ENCODE measurements at places on chromosomes 4 and X.

- DNase-seq, result no peak
Observed at GRCh38 chr4:113300471-113300928, 251.0 kb downstream of the ANK2 start.

GRCh38 chrX:19627533-19627932, 112.2 kb upstream of the MAP3K15 start:
- no peak for DNase-seq

DNA sequence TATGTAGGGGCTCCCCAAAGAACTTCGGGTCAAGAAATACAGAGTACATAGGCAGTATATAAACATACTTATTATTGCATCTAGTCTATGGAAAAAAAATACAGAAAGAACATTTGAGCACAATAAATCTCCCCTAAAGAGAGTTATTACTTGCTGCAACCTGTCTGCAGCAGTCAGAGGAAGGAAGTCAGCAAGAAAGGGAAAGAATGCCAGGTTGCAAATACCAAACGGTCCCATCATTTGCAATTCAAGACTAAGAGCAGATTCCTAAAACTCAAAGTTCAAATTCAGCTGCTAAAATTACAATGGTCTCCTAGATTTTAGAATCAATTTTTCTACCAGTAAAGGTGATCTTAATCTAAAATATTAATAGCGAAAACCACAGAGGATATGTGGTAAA, 236.2 kb upstream of the NUDT6 start:
- DNase-seq, result no peak

DNA sequence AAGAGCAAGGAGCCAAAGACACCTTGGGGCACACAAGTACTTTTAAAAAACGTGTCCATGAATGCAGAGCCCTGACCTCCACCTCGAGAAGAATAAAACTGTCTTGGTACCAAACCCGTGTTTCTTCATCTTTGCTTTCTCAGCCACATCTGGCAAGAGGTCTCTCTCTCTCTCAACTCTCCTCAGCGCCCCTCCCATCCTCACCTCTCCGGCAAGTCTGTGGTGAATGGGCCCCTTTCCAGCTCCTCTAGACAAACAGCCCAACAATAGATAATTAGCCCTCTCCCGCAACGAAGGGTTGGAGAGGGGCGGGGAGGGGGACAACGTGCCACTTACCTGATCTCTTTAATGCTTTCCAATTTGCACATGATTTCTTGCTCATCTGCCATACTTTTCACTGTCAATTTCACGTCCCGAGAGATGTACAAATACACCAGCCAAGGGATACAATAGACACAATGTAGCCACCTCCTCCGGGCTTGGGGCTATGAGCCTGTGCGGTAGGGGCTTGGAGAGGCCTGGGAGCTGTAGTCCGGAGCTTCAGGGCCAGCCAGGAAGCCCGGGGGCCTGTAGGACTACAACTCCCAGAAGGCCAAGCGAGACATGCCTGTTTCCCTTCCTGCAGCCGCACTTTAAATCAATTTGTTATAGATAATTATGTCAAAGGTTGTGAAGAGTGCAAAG, at the start of gene ZC4H2:
Gene ZC4H2, minus strand, starts transcription at position 462 of the 684 bp plus-strand sequence. Its CDS starts 73 bp downstream, at position 389.
- peak; percentile 59 for DNase-seq

GRCh38 chrX:137194164-137194563, 160.4 kb upstream of the GPR101 start:
- DNase-seq, result peak; percentile 10

GRCh38 chr4:132003593-132003992, 1145.5 kb upstream of the PCDH10 start:
- DNase-seq, result no peak

DNA sequence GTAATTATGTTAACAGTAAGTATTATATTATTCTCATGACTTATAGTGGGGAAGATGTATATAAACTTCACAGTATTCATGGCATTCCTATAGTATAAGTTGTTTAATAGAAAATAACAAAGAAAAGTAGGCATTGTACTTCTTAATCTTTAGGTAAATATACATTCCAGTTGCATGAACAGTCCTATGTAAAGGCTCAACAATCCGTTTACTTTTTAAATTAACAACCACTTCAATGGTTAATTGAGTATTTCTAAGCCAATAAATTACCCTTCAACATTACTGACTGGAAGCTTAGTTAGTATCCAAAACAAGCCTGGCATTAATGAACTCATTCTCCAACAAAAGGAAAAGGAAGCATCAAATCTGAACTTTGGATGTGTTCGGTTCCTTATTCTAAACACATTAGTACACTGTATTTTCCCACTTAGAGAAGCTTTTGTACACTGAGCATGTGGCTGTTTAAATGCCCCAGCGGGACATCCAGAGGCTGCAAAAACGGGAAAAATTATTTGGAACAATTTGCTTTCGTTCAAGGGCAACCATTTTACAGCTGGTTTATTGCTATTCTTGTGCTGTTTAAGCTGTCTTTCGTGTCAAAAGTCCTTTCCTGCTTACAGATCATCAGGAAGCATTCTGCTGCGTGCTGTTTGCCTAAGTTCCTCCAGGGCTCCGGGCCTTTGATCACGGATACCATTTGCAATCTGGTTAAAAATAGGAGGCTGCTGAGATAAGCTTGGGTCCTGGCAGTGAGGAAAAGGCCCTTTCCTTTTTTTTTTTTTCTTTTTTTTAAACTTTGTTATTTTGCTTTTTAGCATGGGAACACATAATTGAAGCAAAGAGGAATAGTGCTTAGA, 460.3 kb downstream of the SPRY1 start:
- DNase-seq, result no peak

- DNase-seq, result no peak
Observed at GRCh38 chr4:127846765-127847164, 33.9 kb upstream of the PLK4 start.

DNA sequence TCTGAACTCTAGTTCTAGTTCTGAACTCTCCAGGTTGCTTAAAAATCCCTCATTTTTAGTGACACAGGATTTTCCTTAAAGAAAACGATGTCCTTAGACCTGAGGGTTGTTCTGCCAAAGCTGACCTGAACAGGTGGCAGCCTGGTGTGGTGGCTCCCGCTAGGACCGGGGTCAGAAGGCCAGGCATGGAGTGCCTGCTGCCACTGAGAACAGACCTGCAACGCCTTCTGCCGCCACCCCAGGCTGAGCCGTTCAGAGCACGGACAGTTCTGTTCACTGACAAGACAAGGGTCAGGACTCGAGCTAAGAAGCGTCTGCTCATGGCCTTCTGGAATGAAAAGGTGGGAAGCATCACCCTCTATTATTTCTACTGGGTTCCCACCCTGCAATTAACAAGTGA, 15.8 kb downstream of the DCTD start:
- no peak for DNase-seq

DNA sequence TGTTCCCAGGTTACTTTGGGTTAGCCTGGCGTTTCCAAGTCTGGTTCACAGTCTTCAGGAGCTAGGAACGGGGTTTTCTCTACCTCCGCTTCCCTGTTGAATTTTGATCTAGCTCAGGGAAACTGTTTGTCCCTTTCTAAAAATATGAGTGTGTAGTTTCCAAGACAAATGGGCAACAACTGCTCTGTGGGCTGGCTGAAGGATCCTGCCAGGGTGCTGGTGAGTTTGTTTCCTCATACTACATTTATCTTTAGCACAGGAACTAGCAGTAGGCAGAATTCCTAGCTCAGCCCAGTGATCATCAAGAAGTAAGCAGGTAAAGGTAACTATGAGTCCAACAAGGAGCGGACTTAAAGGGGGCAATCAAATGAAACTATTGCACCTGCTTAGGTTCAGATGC, 13.3 kb upstream of the FAM47E start:
- no peak for DNase-seq

DNA sequence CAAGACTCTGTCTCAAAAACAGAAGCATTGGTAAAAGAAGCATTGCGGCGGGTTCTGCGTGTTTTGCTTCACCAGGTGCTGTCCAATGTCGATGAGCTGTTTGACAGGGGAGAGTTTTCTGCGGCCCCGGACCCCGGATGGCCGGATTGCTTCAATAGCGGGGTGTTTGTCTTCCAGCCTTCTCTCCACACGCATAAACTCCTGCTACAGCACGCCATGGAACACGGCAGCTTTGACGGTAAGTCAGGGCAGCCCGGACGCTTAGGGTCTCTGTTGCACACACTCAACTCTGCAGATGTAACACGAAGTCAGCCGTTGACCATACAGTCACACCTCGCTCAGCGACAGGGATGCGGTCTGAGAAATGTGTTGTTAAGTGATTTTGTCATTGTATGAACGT, 26.2 kb downstream of the GYG2 start:
- DNase-seq, result no peak

DNA sequence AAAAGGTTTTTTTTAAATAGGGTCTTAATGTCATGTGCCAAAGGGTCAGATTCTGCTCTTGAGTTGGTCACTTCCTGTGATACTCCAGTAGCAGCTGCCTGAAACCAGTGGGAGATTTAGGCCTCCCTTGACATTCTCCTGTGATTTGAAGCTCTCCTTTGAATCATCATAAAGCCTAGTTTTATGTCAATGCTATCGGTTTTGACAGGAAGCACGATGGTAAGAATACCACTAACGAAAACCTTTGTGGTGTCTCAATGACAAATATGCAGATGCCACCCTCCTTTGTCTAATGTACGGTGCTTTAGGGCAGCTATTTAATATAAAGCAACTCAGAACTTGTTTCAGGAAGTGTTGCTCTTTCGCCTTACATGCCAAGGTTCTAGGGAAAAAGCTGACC, 44.2 kb downstream of the CCNI start:
- DNase-seq, result no peak

DNA sequence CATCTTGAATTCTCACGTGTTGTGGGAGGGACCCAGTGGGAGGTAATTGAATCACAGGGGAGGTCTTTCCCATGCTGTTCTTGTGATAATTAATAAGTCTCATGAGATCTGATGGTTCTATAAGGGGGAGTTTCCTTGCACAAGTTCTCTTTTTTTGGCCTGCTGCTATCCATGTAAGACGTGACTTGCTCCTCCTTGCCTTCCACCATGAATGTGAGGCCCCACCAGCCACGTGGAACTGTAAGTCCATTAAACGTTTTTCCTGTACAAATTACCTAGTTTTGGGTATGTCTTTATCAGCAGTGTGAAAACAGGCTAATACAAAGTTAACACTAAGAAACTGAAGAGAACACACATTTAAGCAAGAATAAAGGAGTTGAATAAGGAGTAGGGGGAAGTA, 16.0 kb downstream of the TBCK start:
- no peak for DNase-seq

DNA sequence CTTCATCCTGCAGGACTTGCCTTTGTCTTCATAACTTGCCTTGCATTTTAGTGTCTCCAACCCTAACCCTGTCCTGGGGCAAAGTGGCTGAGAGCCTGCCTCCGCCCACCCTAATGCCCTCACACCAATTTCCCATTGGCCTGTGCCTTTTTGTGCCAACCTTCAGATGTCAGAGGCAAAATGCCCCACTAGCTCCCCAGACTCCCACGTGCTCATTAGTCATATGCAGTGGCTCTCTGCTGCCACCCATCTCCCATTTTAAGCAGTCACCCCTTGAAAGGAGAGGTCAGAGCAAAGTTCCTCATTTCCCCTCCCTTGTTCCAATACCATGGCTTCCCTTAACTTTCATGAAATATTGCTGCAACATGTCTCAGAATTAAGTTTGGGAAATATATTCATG, 74.8 kb upstream of the PASD1 start:
- DNase-seq, result peak; percentile 32

- no peak for DNase-seq
Observed at GRCh38 chr4:59689149-59689548, 1511.0 kb upstream of the ADGRL3 start.

- DNase-seq, result no peak
Observed at GRCh38 chr4:145895056-145895455, 43.6 kb downstream of the ZNF827 start.

DNA sequence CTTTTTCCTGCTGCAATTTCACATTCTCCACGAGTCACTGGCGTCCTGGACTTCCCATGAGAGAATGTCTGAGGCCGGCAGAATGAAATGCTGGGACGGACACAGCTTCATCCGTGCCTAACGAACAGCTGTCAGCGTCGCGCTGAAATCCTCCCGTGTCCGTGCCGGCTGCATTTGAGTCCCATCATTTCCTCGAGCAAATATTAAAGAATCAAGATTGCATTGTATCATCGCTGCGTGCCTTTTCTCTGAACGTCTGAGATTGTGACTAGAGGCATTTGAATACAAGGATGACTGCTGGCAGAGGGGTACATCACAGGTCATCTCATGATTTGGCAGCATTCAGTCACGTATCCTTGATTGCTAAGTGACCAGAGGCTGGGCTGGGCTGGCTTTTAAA, 279.9 kb downstream of the ASMT start:
- DNase-seq, result no peak

DNA sequence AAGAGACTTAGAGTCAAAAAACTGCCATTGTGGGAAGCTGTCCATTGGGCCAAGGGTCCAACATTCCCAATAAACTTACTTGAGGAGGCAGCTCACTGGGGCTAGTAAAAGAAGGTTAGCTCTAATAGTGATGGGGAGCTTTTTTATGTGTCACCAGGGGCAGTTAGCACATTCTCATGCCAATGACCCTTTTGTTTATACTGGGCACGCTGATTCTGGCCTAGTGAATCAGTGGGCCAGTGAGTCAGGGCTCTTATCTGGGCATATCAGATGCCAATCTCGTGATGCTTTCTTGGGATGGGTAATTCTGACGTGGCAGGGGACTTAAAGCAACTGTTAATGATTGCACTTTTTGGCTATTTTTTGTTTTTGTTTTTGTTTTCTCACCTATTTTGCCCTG, 27.8 kb downstream of the TCEAL1 start:
- DNase-seq, result no peak

- no peak for DNase-seq
Observed at GRCh38 chr4:108651014-108651791, 804 bp downstream of the OSTC start.

- no peak for DNase-seq
Observed at GRCh38 chr4:69995526-69996016, at the start of gene STATH. Gene STATH (plus strand): TSS chr4:69995966. CDS start chr4:69998438, 2,472 bp downstream.

- peak; percentile 22 for DNase-seq
Observed at GRCh38 chrX:38375891-38376290, 23.5 kb downstream of the OTC start.

GRCh38 chr4:532588-533317, 33.7 kb downstream of the PIGG start:
- no peak for DNase-seq

GRCh38 chrX:135547767-135548166, 27.3 kb downstream of the INTS6L start:
- no peak for DNase-seq

DNA sequence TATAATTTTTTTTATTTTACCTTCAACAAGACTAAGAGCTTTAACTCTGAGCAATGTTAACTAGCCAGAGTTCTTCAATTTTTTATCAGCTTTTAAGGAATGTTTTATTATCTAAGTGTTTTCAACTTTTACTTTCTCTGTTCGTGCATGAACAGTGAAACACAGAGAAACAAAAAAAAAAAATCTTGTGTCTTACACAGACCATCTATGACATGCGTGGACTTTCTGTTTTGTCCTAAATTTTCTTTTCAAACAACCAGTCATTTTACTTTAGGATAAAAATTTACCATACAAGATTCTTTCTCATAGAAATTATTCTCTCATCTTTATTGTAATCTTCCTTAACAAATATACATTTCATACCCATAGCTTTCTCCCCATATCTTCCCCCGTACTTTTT, 731.9 kb upstream of the PCDH10 start:
- no peak for DNase-seq

DNA sequence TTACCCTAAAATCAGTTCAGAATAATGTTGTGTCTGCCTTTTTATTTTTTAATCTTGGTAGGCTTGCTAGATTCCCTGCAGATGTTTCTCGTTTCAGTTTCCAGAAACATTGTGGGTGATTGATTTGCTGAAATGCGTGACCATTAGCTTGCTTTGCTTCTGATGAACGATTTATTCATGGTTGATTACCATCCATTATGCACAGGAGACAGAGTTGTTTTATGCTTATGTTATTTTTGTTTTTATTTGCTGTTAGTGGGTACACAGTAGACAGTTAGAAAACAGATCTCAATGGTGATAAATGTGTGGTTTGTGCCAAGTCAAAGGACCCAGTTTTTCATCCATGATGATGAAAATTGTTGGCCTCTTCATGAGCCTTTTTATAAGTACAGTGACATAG, 455.6 kb upstream of the BOD1L1 start:
- no peak for DNase-seq
